Activated CD8-positive, alpha-beta memory T cell treated with anti-CD3 and anti-CD28 coated beads for 36 hours (primary cell): ENCODE measurements at places on chromosomes 2 and 18. TPM values are rescaled to one million over a fixed set of nuclear protein-coding genes. Genes with fewer than 3 reads are reported as not detected.

Gene UGT1A10
- not detected for total RNA-seq

Gene SLC1A4
- 24.9 TPM for total RNA-seq

Gene TMEM182
- 4.0 TPM for total RNA-seq

Gene EML6
- 1.7 TPM for total RNA-seq

Gene POTEI
- not detected for total RNA-seq

Gene RTP5
- total RNA-seq: 0.11 TPM
